SW480 (cell line): ENCODE measurements at places on chromosomes 2 and 18.

DNA sequence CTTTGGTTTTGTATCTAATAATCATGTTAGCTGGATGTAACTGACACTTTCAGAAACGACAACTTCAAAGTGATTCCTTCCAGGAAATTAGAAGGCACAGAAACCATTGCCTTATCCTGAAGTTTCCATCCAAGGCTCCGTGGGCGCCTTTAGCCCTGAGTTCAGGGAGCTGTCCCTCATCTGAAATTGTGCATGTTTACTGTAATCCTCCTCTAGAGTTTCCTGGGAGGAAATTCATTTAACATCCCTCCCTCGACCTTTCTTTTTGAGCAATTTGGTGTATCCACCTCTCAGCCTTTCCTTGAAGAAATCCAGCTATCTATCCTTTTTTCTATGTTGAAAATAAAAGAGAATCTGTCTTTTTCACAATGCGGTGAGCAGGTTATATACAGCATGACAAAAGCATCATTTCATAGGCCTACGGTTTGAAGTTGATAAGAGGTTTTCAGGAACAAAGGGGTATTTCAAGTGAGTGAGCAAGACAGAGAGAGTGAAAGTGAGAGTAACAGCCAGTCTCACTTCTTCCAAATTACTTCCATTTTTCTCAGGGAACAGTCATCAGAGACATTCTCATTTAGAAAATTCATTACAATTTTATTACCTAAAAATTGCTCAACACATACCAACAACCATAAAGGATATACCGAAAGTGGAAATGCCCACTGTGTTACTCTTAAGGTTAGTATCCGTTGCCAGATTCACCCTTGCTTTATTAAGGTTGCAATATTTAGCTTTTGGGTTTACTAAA, 167.3 kb downstream of the MREG start:
- DNase-seq, result no peak

DNA sequence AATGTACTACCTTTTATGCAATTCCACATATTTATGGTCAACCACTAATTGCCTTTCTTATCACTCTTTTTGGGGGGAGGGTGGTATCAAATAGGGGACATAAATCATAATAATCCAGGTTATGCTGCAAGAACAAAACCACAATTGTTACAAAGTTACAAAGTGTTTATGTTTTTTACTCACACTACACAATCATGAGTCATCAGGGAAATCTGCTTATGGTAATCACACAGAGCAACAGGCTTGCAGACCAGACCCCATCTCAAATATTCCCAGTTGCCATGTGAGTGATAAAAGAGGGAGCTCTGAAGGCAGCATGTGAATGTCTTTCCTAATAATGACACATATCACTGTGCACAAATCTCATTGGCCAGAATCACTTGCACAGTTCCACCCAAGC, 304.7 kb upstream of the TMEFF2 start:
- peak; percentile 69 for DNase-seq

GRCh38 chr2:25700221-25700660, 26.9 kb upstream of the DTNB start:
- peak; percentile 85 for DNase-seq

DNA sequence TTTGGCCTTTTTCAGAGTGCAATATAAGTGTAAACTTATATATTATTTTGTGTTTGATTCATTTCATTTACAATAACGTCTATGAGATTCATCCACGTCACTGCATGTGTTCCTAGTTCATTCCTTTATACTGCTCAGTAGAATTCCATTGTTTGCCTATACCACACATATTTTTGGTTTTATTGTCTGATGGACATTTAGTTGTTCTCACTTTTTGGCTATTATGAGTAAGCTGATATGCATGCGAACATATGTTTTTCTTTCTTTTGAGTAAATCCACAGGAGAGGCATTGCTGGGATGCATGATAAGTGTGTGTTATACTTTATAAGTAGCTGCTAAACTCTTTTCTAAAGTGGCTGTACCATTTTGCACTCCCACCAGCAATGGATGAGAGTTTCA, 314.8 kb upstream of the HS6ST1 start:
- no peak for DNase-seq

- DNase-seq, result peak; percentile 65
Measured at GRCh38 chr2:218569038-218569431, 396 bp downstream of the CNOT9 start.

DNA sequence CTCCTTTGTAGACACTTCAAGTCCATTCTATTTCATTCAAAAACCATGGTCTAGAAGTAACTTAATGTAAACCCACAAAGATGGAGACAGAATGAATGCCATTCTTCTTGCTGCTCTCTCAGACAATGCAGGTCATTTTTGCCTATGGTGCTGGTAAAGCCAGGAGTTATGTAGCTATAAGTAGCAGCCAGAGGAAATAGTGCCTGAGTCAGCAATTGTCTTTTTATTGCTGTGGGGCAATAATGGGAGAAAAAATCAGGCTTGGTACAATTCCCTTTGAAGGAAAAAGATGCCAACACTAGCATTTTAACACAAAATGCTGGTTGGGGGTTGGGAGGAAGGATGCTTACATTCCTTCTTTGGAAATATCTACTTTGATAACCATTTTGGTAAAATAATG, 43.5 kb downstream of the SCN1A start:
- DNase-seq, result no peak

DNA sequence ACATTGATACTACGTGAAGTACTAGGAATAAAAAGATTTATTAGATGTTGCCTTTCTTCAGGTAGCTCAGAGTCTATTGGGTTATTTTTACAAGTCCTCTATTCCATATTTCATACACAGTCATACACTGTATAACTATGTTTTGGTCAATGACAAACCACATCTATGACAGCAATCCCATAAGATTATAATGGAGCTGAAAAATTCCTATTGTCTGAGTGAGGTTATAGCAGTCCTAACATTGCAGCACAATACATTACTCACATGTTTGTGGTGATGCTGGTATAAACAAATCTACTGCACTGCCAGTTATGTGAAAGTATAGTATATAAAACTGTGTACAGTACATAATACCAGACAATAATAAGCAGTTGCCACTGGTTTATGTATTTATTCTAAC, 595.1 kb downstream of the MBD2 start:
- DNase-seq, result peak; percentile 42

DNA sequence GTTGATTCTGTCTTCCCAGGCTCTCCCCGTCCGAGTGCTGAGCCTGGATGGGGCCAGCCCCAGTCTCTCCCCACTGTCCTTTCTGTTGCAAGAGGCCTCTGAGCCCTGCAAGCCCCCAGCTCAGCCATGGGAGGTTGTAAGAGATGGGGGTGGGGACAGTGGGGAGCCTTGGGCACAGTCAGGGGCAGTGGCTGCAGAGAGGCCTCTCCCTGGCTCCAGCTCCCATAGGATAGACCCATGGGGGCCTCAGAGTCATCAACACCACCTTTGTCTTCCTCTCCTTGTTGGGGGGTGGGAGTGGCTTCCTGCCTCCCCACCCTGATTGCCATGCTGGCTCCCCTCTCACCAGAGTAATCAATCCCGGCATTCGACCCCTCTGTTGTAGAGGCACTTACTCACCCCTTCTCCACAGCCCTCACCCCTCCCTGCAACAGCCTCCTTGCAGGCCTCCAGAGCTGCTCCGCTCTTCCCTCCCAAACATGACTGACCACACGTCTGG, 37.5 kb upstream of the NPAS2 start:
- no peak for DNase-seq
